Aorta (tissue), 5 donors: ENCODE measurements at places on chromosomes 4 and X.
A peak's percentile ranks its signal among the peaks of the same experiment; 100 is the strongest.

DNA sequence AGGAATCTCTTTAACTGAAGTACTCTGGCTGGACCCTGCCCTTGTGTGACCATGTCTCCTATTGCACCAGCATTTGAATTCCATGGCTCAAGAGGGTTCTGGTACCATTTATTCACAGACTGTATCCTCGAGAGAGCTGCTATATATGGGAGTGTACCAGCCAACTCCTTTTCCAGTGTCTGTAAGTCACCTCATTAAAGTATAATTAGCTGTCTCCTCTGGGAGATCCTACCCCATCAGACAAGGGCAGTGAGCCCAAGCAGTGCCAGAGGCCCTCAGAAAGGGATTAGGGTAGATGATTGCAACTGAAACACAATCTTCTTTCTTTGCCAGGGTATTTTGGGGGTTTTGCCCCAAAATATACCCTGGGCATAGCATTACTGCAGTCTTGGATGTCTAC is 31.6 kb downstream of the GNL3L start:
- DNase-seq, result no peak

- DNase-seq, result no peak
Observed at GRCh38 chr4:42781315-42781714, 111.2 kb upstream of the GRXCR1 start.

GRCh38 chrX:136192839-136193414 is 45.6 kb downstream of the FHL1 start:
- no peak for DNase-seq

DNA sequence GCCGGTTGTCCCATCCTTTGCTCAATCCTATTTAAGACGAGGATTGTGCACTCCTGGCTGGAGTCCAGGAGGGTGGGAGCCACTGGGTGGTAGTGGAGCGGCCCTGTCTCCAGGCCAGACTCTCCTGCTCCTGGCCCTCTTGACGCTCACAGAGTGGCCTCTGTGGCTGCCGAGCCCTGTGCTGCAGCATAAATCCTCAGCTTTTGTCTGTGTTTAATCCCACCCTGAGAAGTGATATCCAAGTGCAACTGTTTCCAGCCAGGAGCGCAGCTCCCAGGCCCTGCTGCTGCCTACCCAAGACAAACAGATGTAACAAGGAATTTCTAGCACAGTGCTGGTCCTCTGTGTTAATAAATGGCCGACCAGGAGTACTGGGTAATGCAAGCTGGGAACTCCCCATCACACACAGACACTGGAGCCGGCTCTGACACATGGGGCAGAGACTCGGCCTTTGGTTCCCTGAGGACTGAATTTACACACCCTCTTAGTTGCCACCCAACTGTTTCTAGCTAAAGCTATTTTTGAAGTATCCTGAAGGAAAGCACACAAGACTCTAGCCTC is 85.3 kb downstream of the GATB start:
- DNase-seq, result no peak

DNA sequence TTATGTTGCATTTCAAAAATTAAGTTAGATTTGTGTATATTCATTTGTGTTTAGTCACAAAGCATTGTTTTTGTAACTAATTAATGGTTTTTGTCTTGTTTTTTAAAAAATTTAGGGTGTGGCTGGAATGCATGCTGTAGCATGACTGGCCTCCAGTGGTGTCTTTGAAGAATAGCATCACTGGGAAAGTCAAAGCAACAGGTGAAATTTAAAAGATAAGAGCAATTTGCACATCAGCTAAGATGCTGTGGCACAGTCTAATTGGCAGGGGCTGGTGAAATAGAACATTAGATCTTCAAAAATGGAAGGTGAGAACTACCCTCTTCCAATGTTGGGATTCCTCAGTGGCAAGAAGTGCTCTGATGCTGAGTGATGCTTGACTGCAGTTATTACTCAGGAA is 45.3 kb downstream of the ANK2 start:
- DNase-seq, result no peak

- DNase-seq, result no peak
Observed at GRCh38 chrX:44961817-44962607, 89.0 kb downstream of the KDM6A start.

DNA sequence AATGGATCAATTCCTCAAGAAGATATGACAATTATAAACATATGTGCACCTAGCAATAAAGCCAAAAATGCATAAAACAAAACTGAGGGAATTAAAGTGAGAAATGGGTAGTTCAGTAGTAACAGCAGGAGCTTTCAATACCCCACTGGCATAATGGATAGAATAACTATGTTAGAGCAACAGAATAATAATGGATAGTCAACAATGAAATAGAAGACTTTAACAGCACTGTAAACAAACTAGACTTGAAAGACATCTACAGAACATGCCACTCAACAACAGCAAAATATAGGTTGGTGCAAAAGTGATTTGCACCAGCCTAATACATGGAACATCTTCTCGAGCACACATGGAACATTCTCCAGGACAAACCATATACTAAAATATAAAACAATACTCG is 20.0 kb upstream of the MBNL3 start:
- no peak for DNase-seq

GRCh38 chr4:80199947-80200346 is 2.6 kb downstream of the PRDM8 start:
- DNase-seq, result no peak

DNA sequence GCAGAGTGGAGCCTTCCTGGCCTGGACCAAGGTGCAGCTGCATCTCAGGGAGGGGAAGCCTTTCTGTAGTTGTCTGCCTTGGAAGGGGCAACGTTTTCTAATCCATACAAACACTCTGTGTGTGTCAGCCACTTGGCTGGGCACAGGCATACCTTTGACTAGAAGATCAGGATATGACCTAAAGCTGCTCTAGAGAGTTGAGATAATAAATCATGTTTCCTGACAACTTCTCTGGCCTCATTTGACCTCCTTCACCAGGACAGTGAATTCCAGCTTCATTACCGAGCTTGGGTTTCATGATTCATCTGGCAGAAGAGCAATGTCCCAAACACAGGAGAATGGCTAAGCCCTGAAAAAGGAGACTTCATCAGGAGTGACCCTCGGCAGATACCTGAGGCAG is 89.6 kb upstream of the KIT start:
- DNase-seq, result no peak

- DNase-seq, result no peak
Observed at GRCh38 chrX:44708470-44708869, 135.4 kb upstream of the DUSP21 start.

- DNase-seq, result peak; percentile 79
Observed at GRCh38 chrX:138756234-138756633, 44.7 kb upstream of the FGF13 start.

DNA sequence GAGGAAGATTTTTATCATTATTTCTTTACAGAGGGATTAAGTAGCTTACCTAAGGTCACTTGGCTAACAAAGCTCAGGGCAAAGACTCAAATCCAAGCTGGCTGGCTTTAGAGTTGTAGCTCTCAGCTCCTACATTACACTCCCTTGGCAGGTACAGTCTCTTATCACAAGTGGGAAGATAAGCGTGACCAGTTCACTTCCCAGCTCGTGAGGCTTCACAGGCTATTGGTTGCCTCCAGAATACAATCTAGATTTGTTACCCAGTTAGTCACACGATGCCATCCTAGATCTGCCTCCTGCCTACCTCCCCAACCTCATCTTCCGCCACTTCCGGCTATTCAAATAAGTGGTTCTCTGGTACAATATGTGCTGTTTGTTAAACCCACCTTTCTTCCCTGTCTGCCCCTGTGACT is 3.7 kb downstream of the MMRN1 start:
- DNase-seq, result no peak

GRCh38 chr4:15875663-15876460 is 62.7 kb downstream of the FGFBP1 start:
- DNase-seq, result no peak

- DNase-seq, result no peak
Observed at GRCh38 chr4:24395937-24396336, 188.4 kb downstream of the DHX15 start.

DNA sequence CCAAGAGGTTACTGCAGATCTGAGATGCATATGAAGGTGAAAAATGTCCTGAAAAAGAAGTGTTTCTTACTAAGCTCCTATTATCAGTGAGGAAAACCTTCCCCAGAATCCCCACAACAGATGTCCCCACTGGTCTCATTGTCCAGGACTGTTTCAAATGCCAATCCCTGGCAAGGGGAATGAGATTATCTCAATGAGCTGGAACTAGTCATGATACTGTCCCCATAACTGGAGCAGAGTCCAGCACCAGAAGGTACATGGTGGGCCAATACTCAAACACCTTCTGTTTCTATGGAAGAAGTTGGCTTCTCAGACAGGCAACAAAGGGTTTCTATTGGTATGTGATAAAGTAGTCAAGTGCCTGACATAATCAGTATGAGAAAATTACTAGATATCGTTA is 221.1 kb upstream of the TLL1 start:
- no peak for DNase-seq

DNA sequence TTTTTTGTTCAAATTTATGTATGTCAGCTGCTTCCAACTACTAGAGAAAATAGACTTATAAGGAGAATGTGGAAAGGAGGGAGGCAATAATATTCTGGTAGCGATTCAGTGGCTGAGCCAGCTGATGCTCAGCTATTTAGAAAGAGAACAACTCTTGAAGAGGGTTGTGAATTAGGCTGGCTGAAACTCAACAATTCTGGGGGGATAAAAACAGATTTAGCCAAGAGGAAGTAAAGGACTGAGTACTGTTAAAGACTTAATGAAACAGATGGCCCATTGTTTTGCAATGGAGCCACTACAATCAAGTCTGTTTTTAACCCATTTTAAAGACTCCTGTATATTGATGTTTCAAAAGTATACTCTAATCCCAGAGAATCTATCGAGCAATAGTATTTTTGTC is 1058.9 kb downstream of the C4orf33 start:
- no peak for DNase-seq

- DNase-seq, result no peak
Observed at GRCh38 chrX:119235051-119235511, 1.0 kb upstream of the PGRMC1 start.

DNA sequence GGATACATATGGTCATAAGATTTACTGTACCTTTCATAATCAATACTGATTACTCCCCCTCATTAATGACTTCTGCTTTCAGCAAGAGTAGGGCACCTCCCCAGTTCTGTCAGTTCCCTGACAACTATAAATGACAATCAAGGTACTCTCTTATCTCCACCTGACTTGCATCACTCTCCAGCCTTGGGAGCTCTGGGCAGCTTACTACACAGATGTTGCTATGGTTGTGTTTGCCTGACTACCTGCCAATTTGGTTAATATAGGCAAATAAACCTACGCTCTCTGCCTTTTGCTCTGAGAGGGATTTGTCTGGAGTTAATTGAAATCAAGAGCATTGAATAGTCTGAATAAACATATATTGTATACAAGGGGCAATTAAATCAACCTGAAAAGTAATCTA is 22.8 kb upstream of the MAP7D3 start:
- no peak for DNase-seq

- DNase-seq, result peak; percentile 56
Observed at GRCh38 chr4:76373919-76374552, 46.9 kb downstream of the CCDC158 start.

GRCh38 chr4:15947684-15948083 is 9.1 kb upstream of the FGFBP1 start:
- no peak for DNase-seq

DNA sequence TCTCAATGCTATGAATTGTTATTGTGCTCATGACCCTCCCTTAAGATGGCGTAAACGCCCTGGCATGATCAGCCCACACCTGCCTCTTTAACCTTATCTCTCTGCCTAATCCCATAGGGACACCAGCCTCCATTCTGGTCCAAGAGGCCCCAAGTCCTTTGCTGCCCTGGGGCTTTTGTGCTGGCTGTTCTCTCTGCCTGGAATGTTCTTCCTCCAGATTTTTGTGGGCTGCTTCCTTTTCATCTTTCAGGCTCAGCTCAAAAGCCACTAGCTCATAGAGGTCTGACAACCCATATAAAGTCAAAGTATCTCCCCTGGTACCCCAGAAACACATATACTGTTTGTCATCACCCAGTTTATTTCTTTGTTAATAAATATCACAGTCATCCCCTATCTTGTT is 42.4 kb downstream of the APLN start:
- DNase-seq, result no peak

DNA sequence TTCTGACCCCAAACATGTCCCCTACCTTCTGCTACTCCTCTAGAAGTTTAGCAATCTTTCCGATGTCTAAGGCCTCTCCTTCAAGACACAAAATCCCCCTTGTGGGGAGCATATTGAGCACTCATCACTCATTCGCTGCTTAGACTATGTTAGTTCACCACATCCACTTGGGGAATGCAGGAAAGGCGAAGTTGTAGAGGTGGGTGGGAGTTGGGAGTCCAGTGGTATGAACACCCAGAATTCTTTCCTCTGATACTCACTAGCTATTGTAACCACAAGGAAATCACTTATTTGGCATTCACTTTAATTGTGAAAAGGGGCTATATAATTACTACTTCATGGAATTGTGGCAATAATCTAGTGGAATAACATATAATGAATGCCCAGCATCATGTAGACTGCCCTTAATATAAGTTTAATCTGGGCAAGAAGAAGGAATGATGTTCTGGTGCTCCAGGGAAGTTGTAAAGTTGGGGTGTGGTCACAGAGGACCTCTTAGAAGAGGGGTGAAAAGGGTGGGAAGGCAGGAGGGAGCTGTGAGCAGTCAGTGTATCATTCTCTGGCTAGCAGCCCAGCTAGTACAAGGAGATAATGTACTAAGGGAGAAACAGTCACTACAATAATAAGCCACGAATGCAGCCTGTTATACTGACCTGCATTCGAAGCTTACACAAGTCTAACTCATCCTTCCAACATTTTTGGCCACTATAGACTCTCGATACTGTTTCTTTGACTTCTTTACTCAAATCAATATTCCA is 468.2 kb upstream of the DIPK2B start:
- no peak for DNase-seq

DNA sequence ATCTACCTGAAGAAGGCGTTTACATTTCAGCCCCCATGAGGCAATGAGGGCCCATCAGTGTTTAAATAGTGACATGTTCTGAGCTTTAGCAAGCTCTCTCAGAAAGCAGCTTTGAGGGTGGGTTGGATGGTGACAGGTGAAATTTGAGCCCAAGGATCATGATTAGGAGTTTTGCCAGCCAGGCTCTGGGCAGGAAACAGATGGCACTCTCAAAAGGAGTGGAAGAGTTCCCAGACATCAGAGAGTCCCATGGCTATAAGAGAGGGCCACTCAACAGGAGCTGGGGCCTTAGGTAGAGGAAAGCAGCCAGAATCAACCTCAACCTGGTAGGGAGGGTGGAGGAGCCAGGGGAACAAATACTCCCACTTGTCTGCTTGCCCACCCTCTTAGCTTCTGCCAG is 499.8 kb downstream of the MID1IP1 start:
- DNase-seq, result no peak

- DNase-seq, result no peak
Observed at GRCh38 chr4:134756421-134756820, 554.8 kb upstream of the PABPC4L start.
